NCI-H2081 treated with DMSO at 0.1 percent for 48 hours (cell line): ENCODE measurements at places on chromosomes 5 and 9.

DNA sequence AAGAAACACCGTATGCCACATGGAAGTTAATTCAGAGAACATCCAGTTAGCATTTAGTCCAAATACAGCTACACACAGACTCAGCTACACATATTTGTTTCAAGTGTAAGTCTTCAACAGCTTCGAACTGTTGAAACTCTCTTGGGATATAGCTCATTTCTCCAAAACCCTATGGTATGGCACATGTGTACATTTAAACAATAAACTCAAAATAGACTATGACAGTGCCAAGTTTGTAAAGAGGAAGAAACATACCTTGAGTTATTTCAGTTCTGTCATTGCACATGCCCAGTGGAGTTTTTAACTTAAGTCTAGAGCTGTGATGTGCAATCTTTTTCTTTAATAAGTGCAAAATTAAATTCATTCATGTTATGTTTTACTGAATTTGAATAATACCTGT lies 155.1 kb upstream of the RAI14 start:
- DNase-seq: no peak

DNA sequence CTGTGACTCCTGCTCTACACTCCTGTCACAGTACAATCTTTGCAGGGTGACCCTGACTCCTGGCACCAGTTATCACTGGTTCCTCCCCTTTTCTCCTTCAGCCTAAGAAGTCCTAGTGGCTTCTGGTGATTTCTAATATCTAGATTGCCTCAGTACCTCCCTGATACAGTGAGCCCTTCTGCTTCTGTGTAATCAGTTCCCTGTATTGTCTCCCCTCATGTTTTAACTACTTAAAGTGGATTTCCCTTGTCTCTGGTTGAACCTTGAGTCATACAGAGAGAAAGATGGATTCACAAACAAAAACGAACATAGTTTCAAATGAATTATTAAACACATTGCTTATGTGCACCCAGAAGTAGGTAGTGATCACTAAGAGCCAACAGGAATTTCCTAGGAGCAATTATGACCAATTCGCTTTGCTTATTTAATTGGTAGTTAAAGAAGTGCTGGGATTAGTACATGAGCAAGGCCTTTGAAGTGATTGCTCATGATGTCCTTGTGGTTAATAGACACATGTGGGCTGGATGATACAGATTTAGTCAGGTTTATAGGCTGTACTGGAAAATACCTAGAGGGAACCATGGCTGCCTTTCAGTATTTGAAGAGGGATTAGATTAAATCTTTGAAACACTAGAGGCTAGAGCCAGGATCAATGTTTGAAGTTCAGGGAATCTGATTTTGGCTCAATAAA lies 145.8 kb upstream of the MEF2C start:
- no peak for DNase-seq

DNA sequence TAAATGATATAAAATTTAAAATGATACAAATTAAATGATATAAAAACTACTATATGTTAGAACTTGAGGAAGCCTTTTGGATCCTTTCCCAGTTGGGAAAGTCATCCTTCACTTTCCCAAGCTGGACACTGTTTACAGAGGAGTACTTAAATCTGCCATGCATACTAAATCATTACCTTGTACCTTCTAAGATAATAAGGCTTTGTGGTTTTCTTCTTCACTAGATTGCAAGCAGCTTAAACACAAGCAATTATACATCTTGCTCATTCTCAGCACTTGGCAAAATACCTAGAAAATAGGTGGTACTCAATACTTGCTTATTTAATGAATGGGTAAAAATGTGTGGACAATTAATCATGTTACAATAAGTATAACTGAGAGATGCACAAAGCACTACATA lies 666.8 kb downstream of the PTPRD start:
- DNase-seq: no peak

DNA sequence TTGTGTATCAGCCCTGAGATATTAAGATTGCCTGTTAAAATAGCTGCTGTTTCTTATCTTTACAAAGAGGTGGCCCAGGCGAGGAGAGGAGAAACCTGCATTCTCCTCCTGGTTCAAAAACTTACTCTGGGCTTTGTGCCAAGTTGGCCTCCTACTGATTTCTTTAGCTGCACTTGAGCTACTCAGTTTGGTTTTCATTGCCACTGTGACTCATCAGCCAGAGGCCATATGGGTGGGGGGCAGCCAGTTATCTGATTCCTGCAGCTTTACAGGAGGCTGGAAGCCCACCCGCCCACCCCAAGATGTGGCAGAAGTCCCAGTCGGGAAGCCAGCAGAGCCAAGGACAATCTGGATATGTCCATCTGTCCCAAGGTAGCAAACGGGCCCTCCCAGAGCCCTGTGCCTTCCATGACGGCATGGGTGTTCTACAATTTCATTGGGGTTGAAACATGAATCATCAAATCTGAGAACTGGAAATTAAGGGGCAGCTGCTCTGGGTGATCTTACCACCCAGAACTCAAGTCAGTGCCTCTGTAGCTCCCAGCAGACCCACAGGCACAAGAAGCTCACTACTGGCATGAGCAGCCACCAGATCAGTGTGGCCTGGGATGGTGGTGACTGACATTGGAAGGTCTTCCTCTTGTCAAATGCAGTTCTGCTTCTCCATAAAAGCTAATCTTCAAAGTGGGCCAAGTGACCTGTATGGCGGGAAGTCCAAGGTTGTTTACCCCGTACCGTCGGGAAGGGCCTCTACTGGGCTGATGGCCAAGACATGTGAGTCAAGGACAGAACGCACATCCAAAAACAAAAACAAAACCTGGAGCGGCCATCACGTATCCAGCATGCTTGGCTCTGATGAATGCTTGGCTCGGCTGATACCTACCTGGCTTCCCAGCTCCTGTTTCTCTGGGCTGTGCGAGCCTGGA lies 15.6 kb downstream of the FCN2 start:
- no peak for DNase-seq

DNA sequence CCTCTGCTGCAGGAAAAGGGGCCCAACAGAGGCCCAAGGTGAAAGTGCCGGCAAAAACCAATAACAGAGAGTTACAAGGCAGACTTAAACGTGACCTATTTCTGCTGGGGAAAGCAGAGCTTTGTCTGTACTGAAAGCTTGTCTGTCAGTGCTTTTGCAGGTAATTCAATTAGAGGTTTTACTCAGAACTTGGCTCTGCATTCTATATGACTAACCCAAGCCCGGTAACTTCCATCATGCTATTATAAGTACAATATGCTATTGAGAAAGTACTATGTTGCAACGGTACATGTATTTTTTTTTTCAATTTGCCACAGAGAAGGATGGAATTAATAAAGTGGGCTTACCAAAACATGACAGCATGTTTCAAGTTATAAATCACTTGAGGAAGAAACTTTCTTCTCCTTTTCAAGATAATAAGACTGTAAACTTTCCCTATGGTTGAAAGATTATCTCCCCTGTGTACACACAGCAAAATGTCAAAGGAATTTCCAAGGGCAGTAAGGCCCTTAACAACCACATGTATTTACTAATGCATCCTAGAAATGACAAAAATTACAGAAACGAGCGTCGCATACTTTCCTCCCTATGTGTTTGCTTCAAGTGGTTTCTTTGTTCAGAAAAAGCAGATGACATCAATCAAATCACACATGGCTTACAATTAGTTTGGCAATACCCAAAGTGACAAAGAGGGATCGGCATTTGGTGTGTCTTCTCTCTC lies 282.4 kb downstream of the EFNA5 start:
- no peak for DNase-seq

- no peak for DNase-seq
These were observed 140.6 kb upstream of the SLC12A2 start for GRCh38 chr5:127943061-127943371.

DNA sequence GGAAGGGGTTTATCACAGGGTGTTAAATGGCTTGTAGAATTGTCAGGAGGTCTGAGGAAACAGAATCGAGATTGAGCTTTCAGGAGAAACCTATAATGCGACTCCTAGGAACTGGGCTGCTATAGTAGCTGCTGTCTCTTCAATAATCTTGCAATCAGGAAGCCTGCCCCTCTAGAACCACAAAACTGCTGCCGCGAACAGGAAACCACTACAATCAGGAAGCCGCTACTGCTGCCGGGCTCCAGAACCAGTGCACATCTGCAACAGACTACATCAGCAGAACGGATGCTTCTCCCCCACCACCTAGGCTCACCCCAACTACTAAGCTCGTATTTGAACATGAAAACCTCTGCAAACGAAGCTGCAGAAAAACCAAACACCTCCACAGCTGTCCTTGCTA lies 31.6 kb downstream of the TNFSF8 start:
- no peak for DNase-seq

DNA sequence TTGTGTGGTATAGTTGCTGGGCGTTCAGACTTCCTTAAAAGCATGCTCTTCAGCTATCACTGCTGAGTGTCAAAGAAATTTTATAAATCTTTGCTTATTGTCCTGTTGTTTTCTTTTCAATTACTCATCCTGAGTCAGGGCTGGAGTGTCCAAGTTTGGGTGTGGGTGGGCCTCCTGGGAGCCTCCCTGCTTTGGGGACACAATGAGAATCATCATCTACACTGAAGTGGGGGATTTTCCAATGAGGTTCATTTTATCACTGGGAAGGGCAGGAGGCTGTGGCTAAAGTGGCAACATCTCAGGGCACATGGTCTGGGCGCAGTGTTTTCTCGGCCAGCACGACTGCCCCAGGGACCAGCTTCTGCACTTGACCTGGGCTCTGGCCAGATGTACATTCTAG lies 19.5 kb downstream of the GFPT2 start:
- DNase-seq: no peak

DNA sequence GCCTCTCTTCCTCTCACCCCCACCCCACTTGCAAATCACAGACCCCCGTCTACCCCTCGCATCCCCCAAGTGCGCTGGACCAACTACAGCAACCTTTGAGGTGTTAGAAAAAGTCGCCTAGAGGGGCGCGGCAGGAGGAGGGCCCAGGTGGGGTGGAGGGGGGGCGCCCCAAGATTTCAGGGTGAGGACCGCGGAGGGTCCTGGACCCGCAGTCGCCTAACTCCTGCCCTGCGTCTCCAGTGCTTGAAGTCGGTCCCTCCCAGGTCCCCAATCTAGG lies 379 bp upstream of the EGFLAM start:
- no peak for DNase-seq

DNA sequence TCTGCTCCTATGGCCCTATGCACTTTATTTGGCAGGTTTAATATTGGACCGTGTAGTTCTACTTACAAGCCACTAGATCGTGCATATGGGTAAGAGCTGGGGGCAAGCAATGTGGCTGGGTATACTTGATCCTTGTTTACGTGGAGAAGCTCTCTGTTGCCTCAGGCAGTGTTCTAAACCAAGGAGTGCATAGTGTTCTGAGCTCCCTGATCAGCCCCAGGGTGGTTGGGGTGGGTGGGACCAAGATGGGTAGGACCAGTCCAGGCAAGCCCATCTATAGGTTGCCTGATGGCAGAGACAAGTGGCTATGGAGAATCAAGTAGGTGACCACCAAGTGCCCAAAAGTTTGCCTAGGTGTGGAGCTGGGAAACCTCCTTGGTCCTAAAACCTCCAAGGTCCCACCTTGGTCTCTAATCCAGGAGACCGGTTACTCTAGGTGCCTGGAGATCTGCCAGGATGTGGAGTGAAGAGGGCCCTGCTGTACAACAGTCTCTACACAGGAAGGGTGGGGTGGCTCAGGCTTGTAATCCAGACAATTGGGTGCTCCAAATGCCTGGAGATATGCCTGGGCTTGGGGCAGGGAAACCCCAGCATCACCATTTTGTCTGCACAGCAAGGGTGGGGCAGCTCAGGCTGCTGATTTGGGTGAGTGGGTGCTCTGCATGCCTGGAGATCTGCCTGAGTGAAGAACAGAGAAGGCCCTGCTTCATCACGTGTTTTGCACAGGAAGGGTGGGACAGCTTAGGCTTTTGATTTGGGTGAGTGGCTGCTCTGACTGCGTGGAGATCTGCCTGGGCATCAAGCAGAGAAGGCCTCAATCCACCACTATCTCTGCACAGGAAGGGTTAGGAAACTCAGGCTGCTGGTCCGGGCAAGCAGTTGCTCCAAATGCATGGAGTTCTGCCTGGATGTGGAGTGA lies 659.8 kb downstream of the TLE4 start:
- no peak for DNase-seq

GRCh38 chr5:175749591-175749990 lies 91.7 kb downstream of the HRH2 start:
- no peak for DNase-seq

DNA sequence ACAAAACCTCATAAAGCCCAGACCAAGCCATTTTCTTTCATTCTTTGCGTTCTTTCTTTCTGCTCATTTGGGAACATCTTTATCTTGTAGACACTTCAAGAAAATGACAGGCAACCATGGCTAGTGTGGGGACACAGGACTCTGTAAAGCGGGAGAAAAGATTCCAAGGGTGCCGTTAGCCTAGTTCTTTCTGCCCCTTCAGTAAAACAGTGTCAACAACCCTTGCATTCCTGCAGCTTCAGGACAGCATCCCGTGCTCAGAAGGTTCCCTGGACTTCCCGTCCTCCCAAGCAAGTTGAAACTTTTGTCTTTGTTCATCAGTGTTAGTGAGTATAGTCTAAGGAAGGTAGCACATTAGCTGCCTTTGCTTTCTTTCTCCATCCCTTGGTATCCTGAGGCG lies 41.9 kb downstream of the TAS2R1 start:
- DNase-seq: no peak
